ENCODE measurements at places on chromosomes 4 and X.

- DNase-seq: no peak
These were observed 7.8 kb upstream of the ZNF718 start for GRCh38 chr4:116499-116898.

DNA sequence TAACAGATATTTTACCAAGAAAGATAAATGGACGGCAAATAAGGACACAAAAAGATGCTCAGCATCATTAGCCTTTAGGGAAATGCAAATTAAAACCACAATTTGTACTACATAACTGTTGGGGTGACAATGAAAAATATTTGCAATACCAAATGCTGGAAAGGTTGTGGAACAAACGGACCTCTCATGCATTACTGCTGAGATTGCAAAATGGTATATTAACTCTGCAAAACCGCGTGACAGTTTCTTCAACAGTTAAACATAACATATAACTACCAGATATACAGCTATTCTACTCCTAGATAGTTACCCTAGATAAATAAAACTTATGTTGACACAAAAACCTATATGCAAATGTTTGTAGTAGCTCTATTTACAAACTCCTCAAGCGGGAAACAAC lies 6.3 kb upstream of the OTC start:
- no peak for DNase-seq

DNA sequence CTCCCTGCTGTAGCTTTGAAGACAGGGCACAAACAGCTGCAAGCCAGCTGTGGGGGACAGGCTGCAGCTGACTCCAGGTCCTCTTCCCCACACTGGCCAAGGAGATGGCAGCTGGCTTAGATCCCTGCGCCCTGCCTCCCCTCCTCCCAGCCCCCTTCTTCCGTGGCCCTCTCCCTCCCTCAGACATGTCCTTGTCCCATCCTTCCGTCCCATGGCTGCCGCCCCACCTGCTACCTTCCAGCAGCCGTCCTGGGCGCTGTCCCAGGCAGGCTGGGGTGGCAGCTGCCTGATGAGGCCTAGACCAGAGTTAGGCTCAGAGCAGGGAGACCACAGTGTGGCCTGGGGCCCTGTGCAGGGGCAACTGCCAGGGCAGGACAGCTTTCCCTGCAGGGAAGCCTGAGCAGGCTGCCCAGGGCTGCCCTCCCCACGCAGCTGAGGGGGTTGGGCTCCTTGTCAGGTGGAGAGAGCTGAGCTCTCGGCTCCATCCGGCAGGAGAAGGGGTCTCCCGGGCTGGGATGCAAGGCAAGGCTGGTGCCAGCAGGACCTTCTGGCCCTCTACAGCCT lies 3.3 kb upstream of the BGN start:
- no peak for DNase-seq

- DNase-seq: no peak
These were observed 56.9 kb downstream of the PCGF3 start for GRCh38 chr4:762211-763190.

Data from AG09309 (cell line).